CD4-positive, alpha-beta T cell treated with Interleukin-15 for 4 hours (primary cell): ENCODE measurements at places on chromosomes 4 and X.

DNA sequence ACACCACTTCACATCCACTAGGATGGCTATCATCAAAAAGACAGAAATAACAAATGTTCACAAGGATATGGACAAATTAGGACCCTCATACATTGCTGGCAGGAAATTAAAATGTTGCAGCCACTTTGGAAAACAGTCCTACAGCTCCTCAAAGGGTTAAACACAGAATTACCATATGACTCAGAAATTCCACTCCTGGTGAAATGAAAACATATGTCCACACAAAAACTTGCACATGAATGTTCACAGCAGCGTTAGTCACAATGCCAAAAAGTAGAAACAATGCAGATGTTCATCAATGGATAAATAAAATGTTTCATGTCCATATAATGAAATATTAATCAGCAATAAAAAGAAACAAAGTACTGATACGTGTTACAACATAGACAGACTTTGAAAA is 15.1 kb downstream of the S100G start:
- DNase-seq, result no peak

GRCh38 chrX:131187206-131187605 is 101.9 kb downstream of the IGSF1 start:
- no peak for DNase-seq

- DNase-seq, result peak; percentile 34
These were observed 3.4 kb upstream of the GK start for GRCh38 chrX:30649859-30650258.

GRCh38 chrX:69109706-69110105 is 55.5 kb downstream of the PJA1 start:
- no peak for DNase-seq

GRCh38 chrX:107323786-107324492 is 117.5 kb downstream of the DNAAF6 start:
- DNase-seq, result no peak

GRCh38 chrX:21802054-21802670 is 37.3 kb upstream of the MBTPS2 start:
- no peak for DNase-seq

DNA sequence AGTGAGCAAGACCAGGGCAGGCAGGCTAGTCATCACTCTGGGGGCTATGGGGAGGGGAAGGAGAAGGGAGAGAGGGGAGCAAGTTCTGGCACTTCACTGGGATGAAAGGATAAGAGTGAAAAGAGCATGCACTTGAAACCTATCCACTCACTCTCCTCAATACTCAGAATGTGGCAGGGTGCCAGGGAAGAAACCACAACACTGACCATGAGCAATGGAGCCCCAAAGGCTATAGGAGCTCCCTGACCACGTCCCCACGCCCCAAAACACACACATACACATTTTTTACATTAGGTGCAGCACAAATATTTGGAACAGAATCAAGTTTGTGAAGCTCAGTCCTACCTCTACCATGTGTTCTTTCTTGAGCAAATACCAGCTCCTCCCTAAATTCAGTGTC is 132.2 kb downstream of the IDS start:
- no peak for DNase-seq

DNA sequence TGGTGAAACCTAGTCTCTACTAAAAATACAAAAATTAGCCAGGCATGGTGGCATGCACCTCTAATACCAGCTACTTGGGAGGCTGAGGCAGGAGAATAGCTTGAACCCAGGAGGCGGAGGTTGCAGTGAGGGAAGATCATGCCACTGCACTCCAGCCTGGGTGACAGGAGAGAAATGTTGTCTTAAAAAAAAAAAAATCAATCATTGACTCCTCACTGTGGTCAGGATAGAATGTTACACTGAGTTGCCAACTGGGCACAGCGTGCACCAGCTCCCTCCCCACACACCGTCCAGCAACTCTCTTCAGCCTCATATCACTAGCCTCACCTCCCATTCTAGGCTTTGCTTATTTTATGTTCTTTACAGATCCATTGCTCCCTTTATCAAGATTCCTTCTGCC is 79.5 kb downstream of the CHRNA9 start:
- DNase-seq, result no peak

DNA sequence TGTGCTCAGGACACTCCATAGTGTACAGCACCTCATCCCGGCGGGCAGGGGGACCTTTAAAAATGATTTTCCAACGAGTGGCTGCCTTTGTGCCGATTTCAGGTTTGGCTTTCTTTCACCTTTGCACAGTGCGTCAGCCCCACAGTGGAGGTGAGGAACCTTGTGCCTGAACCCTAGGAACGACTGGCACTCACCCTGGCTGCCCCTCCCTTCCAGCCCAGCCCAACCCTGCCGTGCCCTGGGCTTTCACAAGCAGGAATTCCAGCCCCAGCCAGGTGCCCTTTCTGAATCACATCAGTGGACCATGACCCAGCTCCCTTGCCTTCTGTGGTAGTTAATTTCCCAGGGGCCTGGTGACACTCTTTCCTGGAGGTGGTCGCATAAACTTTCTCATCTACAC is 1.3 kb downstream of the TMEM164 start:
- no peak for DNase-seq

DNA sequence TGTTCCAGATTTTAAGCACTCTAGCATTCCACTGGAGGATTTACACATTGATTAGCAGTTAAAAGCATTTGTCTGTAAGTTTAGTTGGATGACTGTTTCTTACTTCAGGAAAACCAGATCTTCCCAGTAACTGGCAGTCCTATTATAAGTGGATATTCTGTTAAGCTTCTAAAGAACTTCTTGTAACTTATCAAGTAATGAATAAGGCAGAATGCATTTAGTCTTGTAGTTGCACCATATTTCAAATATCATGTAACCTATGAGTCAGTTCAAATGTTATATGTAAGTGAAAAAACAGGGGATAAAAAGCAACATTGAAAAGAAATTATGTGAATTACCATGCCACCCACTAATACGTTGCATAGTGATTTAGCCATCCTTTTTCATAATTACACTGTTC is 30.2 kb upstream of the TENM3 start:
- no peak for DNase-seq

DNA sequence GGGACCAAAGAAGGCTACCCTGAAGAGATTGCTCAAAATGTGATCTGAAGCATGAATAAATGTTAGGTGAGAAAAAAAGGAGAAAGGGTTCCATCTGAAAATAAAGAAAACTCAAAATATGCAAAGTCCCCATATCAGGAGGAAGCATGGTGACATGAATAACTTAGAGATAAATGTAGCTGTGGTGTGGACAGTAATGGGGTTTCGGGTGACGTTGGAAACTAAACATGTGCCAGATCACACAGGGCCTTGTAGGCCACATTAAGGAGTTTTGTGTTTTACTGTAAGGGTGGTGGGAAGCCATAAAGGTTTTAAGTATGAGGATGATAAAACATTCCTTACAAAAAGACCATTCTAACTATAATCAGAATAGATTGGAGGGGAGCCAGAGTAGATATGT is 40.3 kb upstream of the ACSL4 start:
- no peak for DNase-seq

- DNase-seq, result no peak
These were observed 11.5 kb downstream of the PPP2R2C start for GRCh38 chr4:6460876-6461275.

GRCh38 chr4:147054228-147054872 is 108.7 kb upstream of the TTC29 start:
- no peak for DNase-seq

- DNase-seq, result no peak
These were observed 9.5 kb upstream of the RGN start for GRCh38 chrX:47068720-47069119.

GRCh38 chr4:42470023-42470422 is 72.7 kb downstream of the SHISA3 start:
- DNase-seq, result no peak

GRCh38 chr4:104740161-104740560 is 245.5 kb upstream of the CXXC4 start:
- no peak for DNase-seq

DNA sequence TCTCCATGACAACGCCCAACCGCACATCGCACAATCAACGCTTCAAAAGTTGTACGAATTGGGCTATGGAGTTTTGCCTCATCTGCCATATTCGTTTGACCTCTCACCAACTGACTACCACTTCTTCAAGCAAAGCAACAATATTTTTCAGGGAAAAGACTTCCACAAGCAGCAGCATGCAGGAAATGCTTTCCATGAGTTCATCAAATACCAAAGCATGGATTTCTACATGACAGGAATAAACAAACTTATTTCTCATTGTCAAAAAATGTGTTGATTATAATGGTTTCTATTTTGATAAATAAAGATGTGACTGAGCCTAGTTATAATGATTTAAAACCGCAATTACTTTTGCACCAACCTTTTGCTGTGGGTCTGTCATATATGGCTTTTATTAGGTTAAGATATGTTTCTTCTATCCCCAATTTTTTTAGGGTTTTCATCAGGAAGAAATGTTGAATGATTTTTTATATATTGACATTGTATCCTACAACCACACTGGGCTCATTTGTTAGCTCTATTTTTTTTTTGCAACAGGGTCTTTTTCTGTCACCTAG is 138.4 kb downstream of the PWWP3B start:
- no peak for DNase-seq

GRCh38 chrX:109537324-109537665 is 651 bp downstream of the NXT2 start:
- DNase-seq, result no peak

- DNase-seq, result no peak
These were observed 31.2 kb upstream of the ZNF280C start for GRCh38 chrX:130300010-130300282.

DNA sequence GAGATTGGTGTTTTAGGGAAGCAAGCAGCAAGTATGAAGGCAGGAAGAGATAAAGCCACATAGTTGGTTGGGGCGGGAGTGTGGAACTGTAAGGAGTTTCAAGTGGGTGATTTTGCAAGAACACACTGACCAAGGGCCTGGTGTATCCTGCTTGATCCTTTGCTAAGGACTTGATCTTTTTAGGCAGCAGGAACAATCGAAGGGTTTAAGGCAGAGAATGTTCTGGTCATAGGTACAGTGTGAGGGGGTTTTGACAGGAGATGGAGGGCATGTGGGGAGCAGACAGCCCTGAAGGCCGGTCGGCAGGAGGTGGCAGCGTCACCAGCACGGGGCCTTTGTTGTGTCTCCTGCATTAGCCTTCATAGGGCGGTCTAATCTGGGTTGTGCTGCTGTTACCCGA is 54.7 kb downstream of the FAM193A start:
- no peak for DNase-seq

- no peak for DNase-seq
These were observed 5.1 kb downstream of the MXD4 start for GRCh38 chr4:2256781-2257191.

- peak; percentile 89 for DNase-seq
These were observed 48.1 kb upstream of the FAM9C start for GRCh38 chrX:13092455-13092941.

DNA sequence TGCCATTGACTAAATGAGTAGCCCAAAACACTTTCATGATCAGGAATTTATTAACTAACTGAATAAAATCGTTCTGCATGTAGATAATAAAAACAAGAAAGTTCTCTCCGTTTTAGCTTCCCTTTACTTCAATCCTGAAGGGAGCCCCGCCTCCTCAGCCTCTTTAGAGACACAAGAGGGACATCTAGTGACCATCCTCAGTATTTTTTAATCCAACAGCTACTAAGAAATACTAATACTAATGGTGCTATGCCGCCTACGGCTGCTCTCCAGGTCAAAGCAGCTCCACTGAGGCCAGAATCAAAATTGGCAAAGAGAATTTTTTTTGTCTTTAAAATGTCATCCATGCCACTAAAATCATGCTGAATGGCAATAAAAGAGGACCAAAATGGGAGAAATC is 3.2 kb upstream of the PCDH19 start:
- peak; percentile 24 for DNase-seq

DNA sequence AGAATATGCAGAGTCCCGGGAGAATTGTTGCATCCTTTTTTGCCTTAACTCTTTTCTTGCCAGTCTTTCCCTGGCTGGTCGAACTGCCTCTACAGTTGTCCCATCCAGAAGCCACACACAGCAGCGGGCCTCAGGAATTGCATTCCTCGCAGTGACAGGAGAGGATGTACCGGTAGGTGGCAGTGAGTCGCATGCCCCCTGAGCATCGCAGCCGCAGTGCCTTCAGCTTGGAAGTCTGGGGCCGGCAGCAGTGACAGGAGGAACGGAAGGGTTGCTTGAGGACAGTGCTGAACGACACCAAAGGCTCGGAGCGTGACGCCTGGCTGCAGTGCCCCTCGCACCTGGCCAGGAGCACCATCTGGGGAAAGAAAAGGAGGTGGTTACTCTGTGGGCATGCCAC is 23.5 kb downstream of the NDP start:
- peak; percentile 3 for DNase-seq

DNA sequence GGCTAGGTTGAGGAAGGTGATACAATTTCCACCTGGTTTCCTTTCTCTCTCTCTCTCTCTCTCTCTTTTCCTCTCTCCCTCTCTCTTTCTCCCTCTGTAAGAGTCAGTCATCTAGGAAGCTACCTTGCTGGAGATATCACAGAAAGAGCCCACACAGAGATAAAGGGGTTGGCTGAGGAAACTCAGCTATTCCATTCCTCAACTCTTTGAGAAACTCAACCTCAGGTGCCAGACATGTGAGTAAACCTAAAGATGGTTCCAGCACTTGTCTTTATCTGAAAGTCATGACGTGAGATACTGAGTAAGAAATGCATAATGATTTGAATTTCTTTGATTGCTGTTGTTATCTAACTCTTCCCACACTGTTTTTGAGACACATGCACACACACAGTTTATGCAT is 564.0 kb downstream of the SPOCK3 start:
- no peak for DNase-seq

DNA sequence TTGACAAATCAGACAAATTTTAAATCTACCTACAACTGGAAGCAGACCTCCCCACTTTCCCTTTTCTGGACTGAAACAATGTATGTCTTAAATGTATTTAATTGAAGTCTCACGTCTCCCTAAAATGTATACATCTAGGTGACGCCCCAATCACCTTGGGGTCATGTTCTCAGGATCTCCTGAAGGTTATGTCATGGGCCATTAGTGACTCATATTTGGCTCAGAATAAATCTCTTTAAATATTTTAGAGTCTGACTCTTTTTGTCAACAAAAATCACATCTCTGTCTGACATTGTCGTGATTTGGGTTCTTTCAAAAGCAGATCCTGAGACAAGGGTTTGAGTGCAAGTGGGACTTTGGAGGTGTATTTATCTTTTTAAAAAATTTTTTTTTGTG is 26.2 kb upstream of the BOD1L1 start:
- no peak for DNase-seq

GRCh38 chr4:3254302-3255131 is 5.6 kb downstream of the MSANTD1 start:
- DNase-seq, result no peak

DNA sequence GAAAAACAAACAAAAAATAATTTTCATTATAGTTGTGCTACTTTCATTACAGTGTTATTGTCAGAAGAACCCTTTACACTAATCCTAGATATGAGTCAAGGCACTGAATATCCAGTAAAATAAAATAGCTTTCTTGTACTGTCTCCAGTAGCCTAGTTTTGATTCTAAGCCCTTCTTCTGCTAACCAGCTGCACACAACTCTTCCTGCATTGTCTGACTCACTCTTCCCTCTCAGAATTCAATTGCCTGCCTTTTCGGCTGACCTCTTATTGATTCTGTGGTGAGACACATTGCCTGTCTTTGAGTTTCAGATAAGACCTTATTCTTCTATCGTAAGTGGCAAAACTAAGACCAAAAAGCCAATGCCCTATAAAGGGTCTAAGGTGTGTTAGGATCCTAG is 26.7 kb upstream of the PCDH18 start:
- DNase-seq, result no peak
